ENCODE measurements at places on chromosomes 3 and 15. TPM values are rescaled to one million over a fixed set of nuclear protein-coding genes. Genes with fewer than 3 reads are reported as not detected.
A peak's percentile ranks its signal among the peaks of the same experiment; 100 is the strongest.

GOLGA6A gene
- 0.11 TPM for total RNA-seq

GHSR gene
- total RNA-seq: not detected

DUOXA1 gene
- 0.58 TPM for total RNA-seq

- H3K4me3 ChIP-seq: no peak overlapping the region
- H3K27ac ChIP-seq: no peak overlapping the region
- peaks cover 7% of the 10 kb centered on the region for H3K27me3 ChIP-seq
- peaks cover 4% of the 10 kb centered on the region for H3K4me1 ChIP-seq
- no peaks in the 10 kb centered on the region for H3K36me3 ChIP-seq
- no peak for ATAC-seq
Observed at GRCh38 chr3:184773283-184774186, 38.4 kb upstream of the VPS8 start.

GRCh38 chr3:111947231-111947630 lies 31.6 kb upstream of the ABHD10 start:
- no peak overlapping the region for H3K27ac ChIP-seq
- H3K4me3 ChIP-seq: no peak overlapping the region
- no peaks in the 10 kb centered on the region for H3K36me3 ChIP-seq
- ATAC-seq: no peak
- H3K27me3 ChIP-seq: no peaks in the 10 kb centered on the region
- H3K4me1 ChIP-seq: no peaks in the 10 kb centered on the region

- no peaks in the 10 kb centered on the region for H3K4me1 ChIP-seq
- no peak for ATAC-seq
- peak overlapping the region; percentile 19 for H3K4me3 ChIP-seq
- no peak overlapping the region for H3K27ac ChIP-seq
- H3K27me3 ChIP-seq: no peaks in the 10 kb centered on the region
Observed at GRCh38 chr3:78048698-78049097, 1008.8 kb downstream of the ROBO2 start.

- peaks cover 4% of the 10 kb centered on the region for H3K27me3 ChIP-seq
- H3K4me3 ChIP-seq: no peak overlapping the region
- H3K4me1 ChIP-seq: no peaks in the 10 kb centered on the region
- no peak for ATAC-seq
- H3K27ac ChIP-seq: no peak overlapping the region
- H3K36me3 ChIP-seq: no peaks in the 10 kb centered on the region
Observed at GRCh38 chr15:93213281-93213680, 124.3 kb upstream of the RGMA start.

DNA sequence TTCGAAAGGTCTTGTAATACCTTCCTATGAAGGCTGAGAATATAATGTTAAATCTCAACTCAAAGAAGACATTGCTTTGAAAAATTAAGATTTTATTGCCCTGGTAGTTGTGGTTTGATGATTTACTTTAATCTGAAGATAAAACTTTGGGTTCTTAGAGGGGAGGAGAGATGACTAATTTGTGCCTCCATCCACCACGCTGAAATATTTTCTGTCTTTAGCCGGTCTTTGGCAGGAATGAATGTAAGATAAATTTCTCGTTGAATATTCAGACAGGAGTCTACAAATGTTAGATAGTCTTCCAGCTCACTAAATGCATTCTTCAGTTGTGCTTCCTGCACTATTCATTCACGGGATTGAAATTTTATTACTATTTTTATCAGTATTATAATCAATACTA lies 844.3 kb upstream of the NR2F2 start:
- no peaks in the 10 kb centered on the region for H3K36me3 ChIP-seq
- no peaks in the 10 kb centered on the region for H3K4me1 ChIP-seq
- ATAC-seq: no peak
- H3K27ac ChIP-seq: no peak overlapping the region
- H3K4me3 ChIP-seq: no peak overlapping the region

GRCh38 chr3:189286188-189286587 lies 114.4 kb downstream of the TPRG1 start:
- H3K36me3 ChIP-seq: no peaks in the 10 kb centered on the region
- H3K27me3 ChIP-seq: no peaks in the 10 kb centered on the region
- no peak overlapping the region for H3K4me3 ChIP-seq
- peaks cover 35% of the 10 kb centered on the region for H3K4me1 ChIP-seq

GRCh38 chr15:90262426-90262825 lies 3.0 kb upstream of the NGRN start:
- H3K4me3 ChIP-seq: no peak overlapping the region
- H3K27ac ChIP-seq: peak overlapping the region; percentile 7
- peaks cover 4% of the 10 kb centered on the region for H3K4me1 ChIP-seq
- peaks cover 15% of the 10 kb centered on the region for H3K36me3 ChIP-seq
- H3K27me3 ChIP-seq: no peaks in the 10 kb centered on the region

GRCh38 chr3:182035324-182035723 lies 323.6 kb downstream of the SOX2 start:
- H3K27me3 ChIP-seq: no peaks in the 10 kb centered on the region
- H3K4me1 ChIP-seq: no peaks in the 10 kb centered on the region
- no peak overlapping the region for H3K4me3 ChIP-seq
- H3K27ac ChIP-seq: no peak overlapping the region
- H3K36me3 ChIP-seq: no peaks in the 10 kb centered on the region

DNA sequence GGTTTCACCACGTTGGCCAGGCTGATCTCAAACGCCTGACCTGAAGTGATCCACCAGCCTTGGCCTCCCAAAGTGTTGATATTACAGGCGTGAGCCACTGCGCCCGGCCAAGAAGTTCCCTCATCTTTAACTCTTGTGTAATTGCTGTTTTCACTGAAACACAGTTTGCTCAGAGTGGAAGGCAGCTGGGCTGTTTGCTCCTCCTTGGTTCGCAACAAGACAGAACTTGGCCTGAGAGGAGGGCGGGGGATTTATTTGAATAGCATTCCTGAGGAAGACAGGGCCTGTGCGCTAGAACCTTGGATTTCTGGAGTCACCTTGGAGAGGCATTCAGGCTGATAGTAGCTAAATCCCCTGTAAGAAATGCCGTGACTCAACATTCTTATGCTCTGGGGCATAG lies 226.7 kb upstream of the MCTP2 start:
- no peak for ATAC-seq
- no peak overlapping the region for H3K27ac ChIP-seq
- H3K36me3 ChIP-seq: no peaks in the 10 kb centered on the region
- H3K27me3 ChIP-seq: peaks cover 5% of the 10 kb centered on the region

DNA sequence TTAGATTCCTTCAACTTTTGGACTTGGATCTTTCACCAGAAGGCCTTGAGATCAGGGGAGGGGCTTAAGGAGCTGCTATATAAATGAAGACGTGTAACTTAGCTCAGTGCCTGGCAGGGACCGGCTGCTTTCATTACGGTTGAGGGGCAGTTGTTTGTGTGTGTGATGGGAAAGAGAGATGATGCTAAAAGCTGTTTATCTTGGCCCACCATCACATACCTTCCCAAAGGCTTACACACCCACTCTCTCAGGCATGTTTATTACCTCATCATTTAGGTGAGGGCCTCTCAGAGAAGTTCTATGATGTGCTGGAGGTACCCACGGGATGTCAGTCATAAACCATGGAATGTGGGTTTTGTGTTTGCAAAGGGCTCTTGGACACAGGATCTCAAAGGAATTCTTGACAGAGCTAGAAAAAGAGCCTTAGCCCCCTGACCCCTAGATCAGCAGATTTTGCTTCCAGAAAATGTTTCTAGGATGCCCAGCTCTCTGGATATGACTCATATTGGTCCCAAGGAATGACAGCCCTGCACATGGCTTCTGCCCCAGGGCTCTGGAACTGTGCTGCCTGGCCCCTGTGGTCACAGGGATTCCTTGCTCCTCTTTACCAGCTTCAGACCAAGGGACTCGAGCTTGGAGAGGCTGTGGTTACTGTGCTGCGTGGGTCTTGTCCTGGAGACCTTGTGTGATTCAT lies 15.9 kb upstream of the SMAD3 start:
- no peak overlapping the region for H3K4me3 ChIP-seq
- H3K27me3 ChIP-seq: no peaks in the 10 kb centered on the region
- H3K4me1 ChIP-seq: peaks cover 6% of the 10 kb centered on the region
- no peak overlapping the region for H3K27ac ChIP-seq
- no peak for ATAC-seq

- H3K36me3 ChIP-seq: no peaks in the 10 kb centered on the region
- ATAC-seq: no peak
- H3K4me3 ChIP-seq: no peak overlapping the region
- no peaks in the 10 kb centered on the region for H3K27me3 ChIP-seq
- H3K27ac ChIP-seq: no peak overlapping the region
- H3K4me1 ChIP-seq: peaks cover 5% of the 10 kb centered on the region
Observed at GRCh38 chr3:171797873-171798272, 12.4 kb downstream of the PLD1 start.

DNA sequence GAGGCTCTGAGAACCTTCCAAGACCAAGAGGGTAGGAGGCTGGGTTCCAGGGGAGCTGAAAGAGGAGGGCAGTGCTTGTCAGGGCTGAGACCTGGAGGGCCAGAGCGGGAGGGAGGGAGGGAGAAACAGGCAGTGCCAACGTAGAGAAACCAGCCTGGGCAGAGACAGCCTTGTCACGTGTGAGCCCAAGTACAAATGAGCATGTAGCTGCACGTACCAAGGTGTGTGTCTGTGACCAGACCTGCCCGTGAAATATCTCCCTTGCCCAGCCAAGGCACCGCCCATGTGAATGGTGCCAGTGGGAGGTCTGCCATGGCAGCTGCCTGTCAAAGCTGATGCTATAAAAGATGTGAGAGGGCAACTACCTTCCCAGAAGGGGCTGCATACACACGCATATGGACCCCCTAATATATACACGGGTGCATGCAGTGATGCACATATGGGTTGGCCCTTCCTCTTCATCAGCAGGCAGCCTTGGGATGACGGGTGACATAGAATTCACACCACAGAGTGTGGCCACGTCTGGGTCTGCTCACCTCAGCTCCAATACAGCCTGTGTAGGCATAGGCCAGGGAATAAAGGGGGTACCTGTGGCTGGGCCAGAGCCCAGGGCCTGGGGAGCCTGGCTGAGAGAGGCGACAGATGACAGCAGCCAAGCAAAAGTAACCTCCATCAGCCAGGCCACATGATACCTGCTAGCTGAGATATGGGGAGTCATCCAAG lies 7.8 kb upstream of the CTDSPL start:
- H3K4me3 ChIP-seq: no peak overlapping the region
- H3K27me3 ChIP-seq: no peaks in the 10 kb centered on the region

GRCh38 chr3:47669026-47669749 lies 90.5 kb upstream of the CSPG5 start:
- peaks cover 5% of the 10 kb centered on the region for H3K4me1 ChIP-seq
- no peak overlapping the region for H3K27ac ChIP-seq
- peaks cover 82% of the 10 kb centered on the region for H3K36me3 ChIP-seq
- peak; percentile 49 for ATAC-seq
- no peaks in the 10 kb centered on the region for H3K27me3 ChIP-seq

DNA sequence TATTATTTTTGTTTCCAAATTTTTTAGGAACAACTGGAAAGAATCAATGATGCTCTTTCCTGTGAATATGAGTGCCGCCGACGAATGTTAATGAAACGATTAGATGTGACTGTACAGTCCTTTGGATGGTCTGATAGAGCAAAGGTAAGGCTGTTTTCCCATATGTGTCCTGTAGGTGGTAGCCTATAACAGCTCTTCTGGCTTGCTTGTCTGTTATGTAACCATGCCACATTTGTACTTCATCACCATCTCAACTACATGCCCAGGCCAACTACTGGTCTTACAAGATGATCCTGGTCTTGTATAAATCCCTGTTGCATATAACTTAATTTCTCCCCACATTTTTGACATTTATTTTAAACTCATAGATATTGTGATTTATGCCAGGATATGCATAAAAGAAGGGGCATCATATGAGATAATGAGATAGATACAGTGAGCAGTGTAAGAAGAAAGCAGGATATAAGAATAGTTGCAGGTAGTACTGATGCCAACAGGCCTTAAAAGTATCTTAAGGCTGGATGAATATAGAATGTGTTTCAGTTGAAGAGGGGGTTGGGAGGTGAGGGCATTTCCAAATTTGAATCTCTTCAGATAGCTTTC lies 20.3 kb downstream of the FAM98B start:
- H3K4me3 ChIP-seq: no peak overlapping the region
- peak; percentile 99 for ATAC-seq
